Cortex of kidney (tissue), 1 donor: ENCODE measurements at places on chromosomes 1 and 21.

DNA sequence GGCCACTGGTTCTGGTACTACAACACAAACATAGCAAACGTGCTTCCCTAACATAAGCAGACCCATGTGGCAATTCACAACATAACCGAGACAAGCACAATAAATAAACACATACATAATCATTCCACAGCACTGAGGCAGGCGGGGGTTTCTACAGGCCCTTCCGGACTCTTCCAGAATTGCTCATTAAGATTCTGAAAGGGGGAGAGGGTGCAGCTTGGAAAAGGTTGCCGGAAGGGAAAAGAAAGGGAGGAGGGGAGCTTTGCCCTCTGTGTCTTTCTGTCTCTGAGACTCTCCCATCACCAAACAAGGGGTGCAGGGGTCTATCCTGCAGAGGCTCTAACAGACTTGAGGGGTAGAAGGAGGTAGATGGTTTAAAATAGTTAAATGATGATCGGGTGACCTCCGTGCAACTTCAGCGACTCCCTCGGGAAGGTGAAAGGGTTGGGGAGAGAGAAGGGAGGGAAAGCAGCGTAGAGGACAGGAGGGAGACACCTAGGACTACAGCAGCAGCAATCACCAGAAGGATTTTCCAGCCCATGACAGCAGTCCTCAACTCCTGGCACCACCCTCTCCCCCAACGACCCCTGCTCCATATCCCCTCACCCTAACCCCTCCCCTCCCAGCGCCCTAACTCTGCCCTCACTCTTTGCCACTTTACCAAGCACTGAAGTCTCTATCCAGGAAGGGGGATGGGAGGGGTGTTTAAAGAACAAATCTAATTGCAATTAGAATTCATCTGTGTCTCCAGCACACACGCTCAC lies 365.5 kb upstream of the ESRRG start:
- no peak for DNase-seq

- no peak for DNase-seq
Measured at GRCh38 chr1:221813887-221814286, 72.0 kb upstream of the DUSP10 start.

DNA sequence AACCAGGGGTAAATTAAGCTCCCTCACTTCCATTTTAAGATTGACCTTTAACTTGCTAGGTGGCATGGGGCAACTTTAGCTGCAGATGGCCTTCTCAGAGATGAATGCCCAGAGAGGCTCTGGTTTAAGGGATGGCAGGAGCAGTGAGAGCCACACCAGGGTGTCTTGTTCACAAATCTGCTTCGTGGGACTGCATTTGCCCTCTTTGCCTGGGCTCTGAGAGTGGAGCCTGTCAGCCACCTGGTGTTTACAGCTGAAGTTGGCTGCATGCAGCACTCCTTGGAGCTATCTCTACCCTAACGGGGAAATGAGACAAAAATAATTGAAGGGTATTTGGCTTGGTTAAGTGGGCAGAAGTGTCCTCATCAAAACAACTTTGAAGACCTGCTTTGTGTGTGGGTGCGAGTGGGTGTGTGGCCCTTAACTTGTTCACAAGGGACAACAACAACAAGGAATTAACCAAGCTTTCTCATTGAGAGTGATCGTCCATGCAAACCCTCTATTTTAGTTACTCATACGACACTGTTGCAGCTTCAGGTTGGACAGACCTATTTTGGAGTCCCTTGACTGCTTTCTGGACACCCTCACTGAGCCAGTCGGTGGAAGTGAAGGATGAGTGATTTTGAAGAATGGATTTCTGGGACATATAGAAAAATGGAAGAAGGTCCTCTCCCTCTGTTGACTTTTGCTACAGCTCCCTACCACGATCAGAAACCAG lies 29.8 kb downstream of the PGM1 start:
- no peak for DNase-seq

DNA sequence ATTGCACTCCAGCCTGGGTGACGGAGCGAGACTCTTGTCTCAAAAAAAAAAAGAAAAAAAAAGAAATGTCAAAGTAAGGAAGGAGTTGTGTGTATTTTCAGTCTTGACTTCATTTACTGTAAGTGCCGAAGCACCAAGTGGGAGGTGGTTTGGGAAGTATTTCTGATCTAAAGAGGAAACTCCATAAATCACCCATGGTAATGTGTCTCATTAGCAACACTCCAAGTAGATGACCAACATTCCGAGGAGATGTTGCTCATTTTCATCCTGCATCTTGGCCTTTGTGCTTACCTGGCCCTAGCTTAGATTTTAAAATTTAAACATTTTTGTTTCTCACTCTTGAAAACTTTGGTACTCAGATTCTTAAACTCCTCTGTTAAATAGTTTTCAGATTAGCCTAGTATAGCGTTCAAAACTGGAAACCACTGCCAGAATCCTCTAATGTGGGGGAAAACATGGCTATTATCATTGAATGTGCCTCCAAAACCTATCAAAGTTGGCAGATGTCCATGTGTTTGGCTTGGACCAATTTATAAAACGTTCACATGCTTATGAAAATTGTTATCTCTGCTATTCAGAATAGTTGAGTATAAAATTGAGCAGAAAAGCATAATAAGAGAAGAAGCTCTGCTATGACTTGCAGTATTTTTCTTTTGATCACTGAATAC lies 110.4 kb downstream of the NFIA start:
- no peak for DNase-seq

DNA sequence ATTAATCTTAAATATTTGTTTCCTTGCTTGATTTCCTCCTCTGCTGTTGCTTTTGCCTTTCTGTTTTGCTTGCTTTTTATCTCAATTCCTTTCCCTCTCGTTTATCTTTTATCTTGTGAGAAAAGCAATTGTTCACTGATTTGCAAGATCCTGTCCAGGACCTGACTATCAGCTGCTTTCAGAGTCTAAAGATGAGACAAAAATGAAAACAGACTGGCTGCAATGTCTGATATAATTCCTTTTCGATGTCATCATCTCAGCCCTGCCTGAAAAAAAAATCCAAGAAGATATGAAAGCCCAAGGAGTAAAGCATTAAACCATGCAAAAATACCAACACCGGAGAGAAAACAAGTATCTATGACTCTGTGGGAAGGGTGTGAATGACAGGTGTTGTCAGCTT lies 225.5 kb downstream of the PATJ start:
- no peak for DNase-seq

- DNase-seq: no peak
Measured at GRCh38 chr1:198934901-198935305, 296.1 kb downstream of the PTPRC start.

DNA sequence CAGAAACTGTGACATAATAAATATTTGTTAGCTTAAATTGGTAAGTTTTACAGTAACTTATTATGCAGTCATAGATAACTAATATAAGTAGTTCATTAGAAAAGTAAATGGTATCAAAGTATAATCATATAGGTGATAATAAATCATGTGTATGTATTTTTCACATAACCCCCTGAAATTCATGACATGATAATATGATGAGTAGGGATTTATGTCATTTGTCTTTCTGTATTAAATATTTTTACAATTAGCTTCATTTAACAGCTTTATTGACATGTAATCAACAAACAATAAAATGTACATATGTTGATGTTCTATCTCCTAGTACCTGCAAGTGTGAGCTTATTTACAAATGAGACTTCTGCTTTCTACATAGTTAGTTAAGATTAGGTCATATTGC lies 9.8 kb upstream of the FCGR2A start:
- no peak for DNase-seq

DNA sequence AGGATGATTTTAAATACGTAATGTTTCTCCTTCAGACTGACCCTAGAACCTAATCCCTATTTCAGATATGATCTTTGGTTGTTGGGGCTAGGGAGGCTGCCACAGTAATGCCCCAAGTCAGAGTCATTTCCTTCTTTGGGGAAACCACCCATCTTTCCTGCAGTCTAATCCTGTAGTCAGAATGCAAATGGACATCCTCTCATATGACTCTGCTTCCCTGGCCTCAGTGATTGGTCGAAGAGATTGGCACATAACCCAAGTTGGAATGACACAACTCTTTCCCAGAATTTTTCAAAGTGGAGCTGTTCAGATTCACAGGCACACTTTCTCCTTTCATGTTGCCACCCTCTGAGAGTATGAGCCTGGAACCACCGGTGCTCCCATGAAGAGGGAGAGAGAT lies 58.8 kb upstream of the ZNF644 start:
- DNase-seq: no peak

- no peak for DNase-seq
Measured at GRCh38 chr1:93659822-93660503, 21.7 kb downstream of the BCAR3 start.

DNA sequence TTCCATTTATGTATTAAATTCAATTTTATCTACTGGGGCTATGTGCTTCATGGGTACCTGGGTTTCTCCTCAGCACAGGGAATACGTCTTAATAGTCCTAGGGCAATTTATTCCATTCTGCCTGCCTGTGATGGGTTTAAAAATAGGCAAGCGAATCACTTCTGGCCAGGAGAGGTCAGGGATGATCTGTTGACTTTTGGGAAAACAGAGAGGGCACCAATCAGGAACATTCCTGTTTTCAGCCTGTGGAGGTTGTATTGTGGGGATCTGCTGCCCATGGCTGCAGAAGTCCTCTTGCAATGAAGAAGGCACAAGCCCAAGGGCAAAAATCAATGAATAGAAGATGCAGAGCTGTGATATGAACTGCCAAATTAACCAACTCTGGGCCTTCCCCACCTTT lies 303.1 kb downstream of the CTH start:
- DNase-seq: no peak

DNA sequence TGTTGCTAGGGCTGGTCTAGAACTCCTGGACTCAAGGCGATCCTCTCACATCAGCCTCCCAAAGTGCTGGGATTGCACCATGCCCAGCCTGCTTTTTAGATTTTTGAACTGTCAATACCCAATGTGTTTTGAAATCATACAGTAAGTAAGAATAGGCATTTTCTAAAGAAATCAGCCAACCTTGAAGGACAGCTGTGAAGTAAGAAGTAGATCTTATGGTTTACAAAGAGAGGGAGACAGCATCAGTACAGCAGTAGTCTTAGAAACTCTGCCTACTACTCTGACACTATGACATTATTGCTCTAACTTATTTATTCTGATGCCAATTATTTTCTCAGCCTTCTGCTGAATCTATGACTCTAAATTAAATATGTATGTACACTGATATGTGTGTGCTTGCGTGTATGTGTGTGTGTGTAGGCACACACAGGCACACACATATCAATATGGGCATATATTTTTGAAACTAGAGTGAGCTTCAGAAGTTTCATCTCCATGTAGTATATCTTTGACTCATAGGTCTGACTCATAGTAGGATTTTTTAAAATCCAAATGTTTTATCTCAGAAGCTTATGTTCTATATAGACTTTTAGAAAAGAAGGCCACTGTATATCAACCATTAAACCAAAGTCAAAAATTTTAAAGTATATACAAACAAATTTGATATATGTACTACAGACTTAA lies 140.4 kb downstream of the COL24A1 start:
- no peak for DNase-seq

DNA sequence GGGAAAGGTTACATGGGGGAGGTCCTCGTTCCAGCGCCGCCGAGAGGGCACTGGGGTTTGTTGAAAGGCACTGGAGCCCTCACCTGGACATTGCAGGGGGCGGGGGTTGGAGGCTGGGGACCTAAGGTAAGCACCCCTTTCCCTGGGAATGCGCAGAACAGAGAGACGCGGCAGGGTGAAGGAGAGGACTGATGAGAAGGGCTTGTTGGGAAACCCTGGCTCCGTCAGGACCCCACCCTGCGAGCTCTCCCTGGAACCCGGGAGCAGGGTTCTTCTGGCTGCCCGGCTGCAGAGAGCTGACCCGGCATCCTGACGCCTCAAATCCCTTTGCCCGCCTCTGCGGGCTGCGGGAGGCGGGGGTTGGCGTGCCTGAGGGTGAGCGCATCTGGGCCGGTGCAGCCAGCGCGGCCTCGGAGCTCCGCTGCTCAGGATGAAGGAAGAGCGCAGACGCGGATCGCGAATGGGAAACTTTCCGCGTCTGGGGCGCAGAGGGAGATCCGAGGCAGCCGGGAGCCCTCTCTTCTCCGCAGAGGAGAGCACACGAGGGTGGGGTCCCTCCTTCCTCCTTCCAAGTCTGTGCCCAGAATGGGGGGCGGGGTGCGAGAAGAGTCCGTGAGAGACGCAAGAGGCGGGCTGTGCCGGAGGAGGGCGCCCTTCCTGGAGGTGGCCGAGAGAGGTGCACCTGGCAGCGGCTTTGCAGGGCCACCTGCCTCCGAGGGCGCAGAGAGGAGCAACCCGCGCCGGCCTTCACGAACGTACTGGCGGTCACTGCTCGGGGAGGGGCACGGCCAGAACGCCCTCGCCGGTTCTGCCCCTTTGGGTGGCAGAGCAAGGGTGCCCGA lies 2.4 kb downstream of the IGSF21 start:
- DNase-seq: no peak

GRCh38 chr21:46472246-46472645 lies 13.6 kb downstream of the DIP2A start:
- no peak for DNase-seq

DNA sequence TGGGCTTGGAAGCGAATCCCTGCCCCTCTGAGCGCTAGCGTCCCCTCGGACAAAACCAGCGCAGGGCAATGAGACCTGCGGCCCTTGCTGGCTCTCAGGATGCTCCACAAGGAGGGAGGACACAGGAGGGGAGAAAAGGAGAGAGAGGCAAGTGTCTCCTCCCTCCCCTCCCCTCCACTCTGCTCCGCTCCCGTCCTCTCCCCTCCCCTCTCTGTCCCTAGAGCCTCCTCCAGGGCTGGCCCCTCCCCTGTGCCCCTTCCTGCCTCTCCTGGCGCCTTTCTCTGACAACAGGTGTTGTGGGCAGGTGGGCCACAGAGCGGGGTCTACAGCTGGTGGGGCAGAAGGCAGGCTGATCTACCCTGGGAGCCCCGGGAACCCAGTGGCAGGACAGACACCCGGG lies 35.2 kb downstream of the TP73 start:
- no peak for DNase-seq

GRCh38 chr1:201582705-201583442 lies 43.9 kb downstream of the NAV1 start:
- no peak for DNase-seq

DNA sequence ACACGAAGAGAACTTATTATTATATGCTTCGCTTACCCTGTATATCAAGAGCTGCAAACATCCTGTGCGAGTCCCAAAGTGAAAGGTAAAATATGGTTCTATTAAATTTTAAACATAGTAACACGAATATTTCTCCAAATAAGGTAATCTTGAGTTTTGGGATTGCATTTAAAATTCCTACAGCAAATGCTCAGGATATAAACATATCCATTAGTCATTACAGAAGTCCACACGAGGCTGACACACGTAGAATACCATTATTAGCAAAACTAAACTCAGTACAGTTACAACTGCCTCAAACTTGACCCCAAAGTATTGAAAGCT lies 282 bp upstream of the LYPLAL1 start:
- DNase-seq: no peak

DNA sequence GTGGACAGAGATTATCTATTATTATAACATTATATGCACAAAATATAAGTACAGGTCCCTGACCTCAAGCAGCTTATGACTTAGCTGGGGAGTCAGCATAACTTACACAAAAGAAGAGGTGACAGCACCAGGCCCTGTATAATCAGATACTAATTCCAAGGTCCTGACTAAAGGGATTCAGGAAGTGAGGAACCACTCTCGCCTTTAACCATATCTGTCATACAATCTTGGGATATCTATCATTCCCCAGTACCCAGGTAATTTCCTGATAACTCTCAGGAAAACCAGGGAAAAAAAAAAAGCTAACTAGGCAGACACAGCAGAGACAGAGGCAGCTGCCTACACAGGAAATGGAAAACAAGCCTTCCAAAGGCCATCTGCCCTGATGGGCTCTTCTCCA lies 78.5 kb upstream of the CAMK1G start:
- DNase-seq: no peak
